Naive B cell (primary cell): ENCODE measurements at places on chromosomes 16 and 17.

DNA sequence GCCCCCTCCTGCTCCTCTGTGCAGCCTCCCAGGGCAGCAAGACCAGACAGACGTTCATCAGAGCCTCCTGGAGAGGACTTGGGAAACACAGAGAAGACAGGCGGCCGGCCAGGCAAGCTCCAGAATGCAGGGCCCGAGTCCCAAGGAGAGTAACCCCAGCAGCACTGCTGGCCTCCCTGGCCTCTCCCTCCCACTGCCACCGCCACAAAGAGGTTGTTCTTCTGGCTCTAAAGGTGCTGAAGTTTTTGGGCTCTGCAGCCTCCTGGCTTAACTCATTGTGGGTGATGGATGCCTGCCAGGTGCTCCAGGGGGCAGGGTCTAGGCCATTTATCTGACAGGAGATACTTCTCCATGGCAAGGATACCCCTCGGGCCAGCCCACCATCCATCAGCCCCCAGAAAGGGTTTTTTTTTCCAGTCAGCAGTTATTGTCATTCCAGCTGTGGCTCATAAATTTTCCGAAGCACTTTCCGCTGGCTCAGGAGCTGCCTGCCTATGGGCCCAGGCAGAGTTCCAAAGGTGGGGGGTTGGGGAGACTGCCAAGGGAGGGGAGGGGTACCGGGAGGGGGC lies 32.0 kb upstream of the MRPS23 start:
- no peak for DNase-seq

DNA sequence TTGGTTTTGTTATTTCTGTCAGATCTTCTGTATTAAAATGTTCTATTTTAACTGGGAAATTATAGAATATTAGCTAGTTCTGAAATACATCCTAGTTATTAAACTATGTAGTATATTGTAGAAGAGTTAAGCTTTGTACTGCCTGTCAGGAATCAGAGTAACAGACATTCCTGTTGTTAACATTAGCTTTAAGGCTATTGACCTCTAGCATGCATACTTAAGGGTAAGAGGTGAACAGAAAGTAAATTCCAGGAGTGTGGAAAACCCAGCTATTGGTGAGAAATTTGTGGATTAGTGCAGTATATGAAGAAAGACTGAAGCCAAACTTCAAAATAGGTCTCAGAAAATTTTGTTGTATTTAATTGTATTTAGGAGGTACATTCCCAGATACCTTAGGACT lies 111.3 kb downstream of the CHD9 start:
- DNase-seq = no peak

- no peak for DNase-seq
These were observed 287.3 kb upstream of the MAF start for GRCh38 chr16:79887541-79888540.

DNA sequence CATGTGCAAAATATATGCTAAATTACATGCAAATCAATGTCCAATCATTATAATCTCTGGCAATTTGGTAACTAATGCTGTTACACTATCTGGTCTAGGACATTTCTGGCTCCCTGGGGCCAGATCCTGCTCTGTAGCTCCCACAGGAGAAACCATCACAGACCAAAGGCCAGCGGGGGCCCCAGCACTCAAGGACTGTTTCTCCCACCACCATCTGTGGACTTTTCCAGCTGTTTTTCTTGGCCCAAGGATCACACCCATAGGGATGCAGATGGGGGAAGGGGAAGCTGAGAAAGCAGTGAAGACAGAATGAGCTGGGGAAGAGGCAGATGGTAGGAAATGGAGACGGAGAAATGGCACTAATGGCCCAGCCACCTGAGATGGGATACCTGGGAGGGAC lies at the start of gene HIGD1B:
Gene HIGD1B (plus strand): TSS at position 298 of the 400 bp plus-strand sequence. CDS start 270 bp downstream, outside the sequence.
- DNase-seq = no peak

- no peak for DNase-seq
These were observed 24.5 kb downstream of the WNT9B start for GRCh38 chr17:46875849-46876352.

GRCh38 chr16:3752984-3753383 lies 35.7 kb upstream of the TRAP1 start:
- DNase-seq = no peak
